ENCODE measurements at places on chromosomes 4 and X.

GRCh38 chr4:76386566-76387305, 34.2 kb downstream of the CCDC158 start:
- no peak for DNase-seq

GRCh38 chr4:183094393-183095198, 4.5 kb upstream of the WWC2 start:
- no peak for DNase-seq

DNA sequence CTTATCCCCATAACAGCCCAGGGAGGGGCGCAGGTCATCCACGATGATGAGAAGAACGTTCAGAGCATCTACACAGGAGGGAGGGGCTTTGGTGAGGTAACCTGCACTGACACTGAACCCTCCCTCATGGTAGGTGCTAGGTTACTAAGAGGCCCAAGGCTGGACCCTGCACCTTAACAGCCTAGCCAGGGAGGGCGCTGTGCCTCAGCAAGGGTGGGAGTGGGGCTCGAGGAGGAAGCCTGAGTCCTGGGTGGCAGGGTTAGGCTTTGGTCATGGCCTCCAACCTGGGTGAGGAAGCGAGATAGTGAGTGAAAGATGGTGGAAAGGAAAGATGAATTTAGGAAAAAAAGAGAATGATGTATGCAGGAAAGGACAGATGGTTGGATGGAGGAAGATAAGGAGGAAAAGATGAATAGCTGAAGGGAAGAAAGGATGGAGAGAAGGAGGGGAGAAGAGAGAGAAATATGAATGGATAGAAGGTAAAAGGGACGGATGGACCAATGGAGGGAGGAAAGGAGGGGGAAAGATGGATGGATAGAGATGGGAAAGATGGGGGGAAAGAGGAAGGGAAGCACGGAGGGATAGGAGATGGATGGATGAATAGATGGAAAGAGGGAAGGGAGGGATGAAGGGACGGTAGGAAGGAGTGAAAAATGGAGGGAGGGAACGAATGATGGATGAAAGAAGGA, 736 bp downstream of the IDS start:
- no peak for DNase-seq

- DNase-seq = no peak
These were observed 2.7 kb downstream of the SLC6A8 start for GRCh38 chrX:153690466-153690865.

- no peak for DNase-seq
These were observed 66.6 kb upstream of the SORBS2 start for GRCh38 chr4:185878633-185879032.
